ENCODE measurements at places on chromosomes 13 and 19.
A peak's percentile ranks its signal among the peaks of the same experiment; 100 is the strongest.

GRCh38 chr13:94520001-94520400 lies 40.5 kb upstream of the DCT start:
- no peak for DNase-seq

DNA sequence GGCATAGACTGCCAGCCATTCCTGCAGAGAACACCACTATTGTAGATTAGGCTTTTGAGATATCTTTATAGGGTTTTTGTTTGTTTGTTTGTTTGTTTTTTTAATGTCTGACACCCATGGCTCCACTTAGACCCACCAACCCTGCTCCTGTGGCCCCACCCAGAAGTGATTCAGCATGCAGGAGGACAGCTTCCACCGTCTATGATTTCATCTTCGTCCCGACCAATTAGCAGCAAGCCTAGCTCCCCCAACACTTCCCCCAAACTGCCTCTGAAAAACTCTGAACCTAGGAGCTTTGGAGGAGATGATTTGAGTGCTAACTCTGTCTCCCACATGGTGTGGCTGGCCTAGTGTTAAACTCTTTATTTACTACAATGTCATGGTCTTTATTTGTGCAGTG lies 108.3 kb upstream of the RXFP2 start:
- no peak for DNase-seq

- no peak for DNase-seq
These were observed 379.0 kb downstream of the EFNB2 start for GRCh38 chr13:106156468-106156867.

DNA sequence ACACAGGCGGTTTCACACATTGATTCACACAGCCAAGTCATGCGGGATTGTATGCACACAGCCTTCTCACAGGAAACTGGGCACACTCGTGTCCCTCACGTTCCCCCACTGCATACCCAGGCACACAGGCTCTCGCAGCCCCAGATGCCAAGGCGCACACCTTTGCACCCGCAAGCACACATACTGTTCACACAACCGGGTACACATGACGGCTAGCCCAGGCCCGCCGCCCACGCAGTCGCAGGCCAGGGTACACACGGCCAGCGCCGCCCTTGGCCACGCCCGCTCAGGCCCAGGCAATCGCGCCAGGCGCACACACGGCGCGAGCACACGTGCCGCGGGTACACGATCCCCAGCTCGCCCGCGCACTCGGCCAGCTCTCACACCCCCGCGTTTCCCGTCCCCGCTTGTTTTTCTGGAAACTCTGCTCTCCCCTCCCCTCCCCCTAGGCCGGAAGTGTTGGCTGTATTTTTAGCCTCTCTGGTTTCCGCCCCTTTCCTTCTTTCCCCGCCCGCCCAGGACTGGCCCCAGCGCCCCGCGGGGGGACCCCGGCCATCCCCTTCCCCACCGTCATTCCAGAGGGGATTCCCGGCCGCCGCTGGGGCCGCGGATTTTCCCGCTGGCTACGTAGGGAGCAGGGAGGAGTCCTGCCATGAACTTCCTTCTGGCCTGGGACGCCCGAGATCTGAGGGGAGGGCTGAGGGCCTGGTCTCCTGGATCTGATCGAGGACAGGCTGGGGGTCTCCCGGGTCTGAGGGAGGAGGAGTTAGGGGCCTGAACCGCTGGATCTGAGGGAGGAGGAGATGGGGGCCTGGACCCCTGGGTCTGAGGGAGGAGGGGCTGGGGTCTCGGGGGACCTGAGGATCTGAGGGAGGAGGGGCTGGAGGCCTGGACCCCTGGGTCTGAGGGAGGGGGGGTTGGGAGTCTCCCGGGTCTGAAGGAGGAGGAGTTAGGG lies 4.0 kb upstream of the ZFP36 start:
- peak; percentile 72 for DNase-seq

GRCh38 chr13:50167224-50167947 lies 152.1 kb downstream of the KCNRG start:
- no peak for DNase-seq

DNA sequence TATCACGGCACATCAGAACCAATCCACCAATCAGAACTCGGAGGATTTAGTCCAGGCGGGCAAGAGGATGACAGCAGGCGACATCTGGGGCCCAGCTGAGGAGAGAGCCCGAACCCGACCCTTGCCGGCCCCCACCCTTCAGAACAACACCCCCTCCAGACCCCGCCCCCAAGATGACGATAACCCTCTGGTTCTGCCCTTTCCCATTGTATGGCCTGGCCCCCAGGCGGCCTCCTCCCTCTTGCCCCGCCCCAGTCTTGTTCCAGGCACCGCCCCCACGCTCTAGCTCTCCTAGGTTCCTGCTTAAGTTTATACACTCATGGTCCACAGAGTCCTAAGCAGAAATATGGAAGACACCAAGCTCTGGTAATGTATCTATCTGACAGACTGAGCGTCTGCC lies 2.8 kb upstream of the ZNF83 start:
- DNase-seq: no peak

GRCh38 chr19:34432797-34433196 lies 4.6 kb downstream of the UBA2 start:
- no peak for DNase-seq

- no peak for DNase-seq
These were observed 41.9 kb downstream of the NAXD start for GRCh38 chr13:110657196-110657595.

DNA sequence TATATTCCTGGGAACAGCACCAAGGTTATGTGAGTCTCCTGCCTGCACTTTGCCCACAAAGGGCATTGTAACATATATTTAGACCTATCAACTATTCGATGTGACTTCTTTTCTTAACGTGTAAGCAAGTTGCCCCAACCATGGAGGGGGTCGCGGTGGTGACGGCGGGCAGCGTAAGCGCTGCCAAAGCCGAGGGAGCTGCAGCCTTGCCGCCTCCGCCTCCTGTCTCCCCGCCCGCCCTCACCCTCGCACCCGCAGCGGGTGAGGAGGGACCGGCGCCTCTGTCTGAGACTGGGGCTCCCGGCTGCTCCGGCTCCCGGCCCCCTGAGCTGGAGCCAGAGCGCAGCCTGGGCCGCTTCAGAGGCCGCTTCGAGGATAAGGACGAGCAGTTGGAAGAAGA lies 59.0 kb downstream of the ZNF676 start:
- DNase-seq: no peak

GRCh38 chr19:57103573-57104277 lies 16.1 kb upstream of the USP29 start:
- peak; percentile 18 for DNase-seq

GRCh38 chr13:37981932-37982331 lies 112.4 kb upstream of the TRPC4 start:
- no peak for DNase-seq

DNA sequence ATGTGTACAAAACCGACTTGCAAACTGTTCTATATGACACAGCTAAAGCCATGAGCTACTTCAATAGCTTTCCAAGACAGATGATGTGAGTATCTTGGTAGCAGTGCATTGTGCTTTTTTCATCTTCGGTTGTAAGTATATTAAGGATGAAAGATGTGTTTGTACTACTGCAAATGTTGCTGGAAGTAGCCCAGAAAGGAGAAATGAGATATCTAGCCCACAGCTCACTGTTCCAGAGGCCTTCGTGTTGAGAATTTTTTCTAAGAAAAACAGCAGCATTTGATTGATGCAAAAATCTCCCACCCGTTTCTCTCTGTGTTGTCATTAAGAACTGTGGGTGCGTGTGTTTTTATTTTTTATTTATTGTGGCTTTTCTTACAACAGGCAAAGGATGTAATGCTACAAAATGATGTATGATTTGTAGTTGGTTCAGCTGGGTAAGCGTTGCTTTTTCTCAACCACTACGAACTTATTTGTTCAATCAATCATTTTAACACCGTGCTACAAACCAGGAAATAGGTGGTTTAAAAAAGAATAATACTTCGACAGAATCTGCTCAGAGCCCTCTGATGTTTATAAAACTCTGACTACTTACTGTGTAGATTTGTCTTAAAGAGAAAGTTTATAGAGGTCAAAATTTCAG lies 41.6 kb upstream of the RFC3 start:
- DNase-seq: no peak

- no peak for DNase-seq
These were observed 8.8 kb upstream of the SULT2B1 start for GRCh38 chr19:48543121-48543710.

GRCh38 chr19:10747271-10747670 lies 29.4 kb downstream of the DNM2 start:
- no peak for DNase-seq

GRCh38 chr19:1863328-1863637 lies at the start of gene KLF16:
Gene KLF16, minus strand, starts transcription at chr19:1863579. Its CDS starts 82 bp downstream, at chr19:1863497.
- DNase-seq: no peak

- no peak for DNase-seq
These were observed 629 bp downstream of the PEPD start for GRCh38 chr19:33520844-33521479.

GRCh38 chr13:79385694-79386093 lies 20.4 kb downstream of the RBM26 start:
- DNase-seq: no peak

DNA sequence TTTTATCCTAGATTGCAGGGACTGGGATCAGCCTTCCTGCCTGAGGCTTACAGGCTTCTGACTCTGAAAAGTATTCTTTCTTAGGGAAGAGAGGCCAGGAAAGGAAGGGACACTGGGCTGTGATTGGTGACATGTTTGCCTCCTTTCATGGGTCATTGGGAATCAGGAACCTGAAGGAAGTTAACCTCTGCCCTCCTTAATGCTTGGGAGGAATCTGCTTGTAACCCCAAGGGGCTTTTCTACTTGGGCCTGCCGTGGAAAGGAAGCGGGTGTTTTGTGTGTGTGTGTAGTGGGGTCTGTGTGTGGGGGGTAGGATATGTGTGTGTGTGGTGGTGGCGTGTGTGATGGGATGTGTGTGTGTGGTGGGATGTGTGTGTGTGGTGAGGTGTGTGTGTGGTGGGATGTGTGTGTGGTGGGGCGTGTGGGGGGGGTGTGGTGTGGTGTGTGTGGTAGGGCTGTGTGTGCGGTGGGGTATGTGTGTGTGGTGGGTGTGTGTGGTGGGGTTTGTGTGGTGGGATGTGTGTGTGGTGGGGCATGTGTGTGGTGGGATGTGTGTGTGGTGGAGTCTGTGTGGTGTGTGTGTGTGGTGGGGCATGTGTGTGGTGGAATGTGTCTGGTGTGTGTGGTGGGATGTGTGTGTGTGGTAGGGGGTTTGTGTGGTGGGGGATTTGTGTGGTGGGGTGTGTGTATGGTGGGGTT lies 41.3 kb upstream of the NPAS1 start:
- no peak for DNase-seq

GRCh38 chr13:97696921-97697320 lies 256.6 kb upstream of the IPO5 start:
- DNase-seq: no peak

- DNase-seq: no peak
These were observed 6.8 kb downstream of the NAPA start for GRCh38 chr19:47507924-47508553.

DNA sequence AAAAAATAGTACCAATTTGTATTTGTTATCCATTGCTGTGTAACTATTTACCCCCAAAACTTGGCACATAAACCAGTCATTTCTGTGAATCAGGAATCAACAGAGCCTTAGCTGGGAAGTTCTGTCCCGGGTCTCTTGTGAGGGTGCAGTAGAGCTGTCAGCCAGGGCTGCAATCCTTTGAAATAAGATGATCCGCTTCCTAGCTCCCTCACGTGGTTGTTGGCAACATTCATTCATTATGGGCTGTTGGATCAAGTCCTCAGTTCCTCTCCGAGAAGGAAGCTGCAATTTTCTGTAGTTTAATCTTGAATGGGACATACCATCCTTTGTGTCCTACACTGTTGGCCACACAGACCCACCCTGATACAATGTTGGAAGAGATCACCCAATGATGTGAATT lies 277.2 kb downstream of the SUCLA2 start:
- DNase-seq: no peak

GRCh38 chr13:77521194-77521593 lies 14.3 kb upstream of the SCEL start:
- no peak for DNase-seq

GRCh38 chr19:50171752-50172151 lies 8.7 kb upstream of the IZUMO2 start:
- DNase-seq: no peak

GRCh38 chr13:45792827-45793303 lies 58.7 kb downstream of the SIAH3 start:
- no peak for DNase-seq

DNA sequence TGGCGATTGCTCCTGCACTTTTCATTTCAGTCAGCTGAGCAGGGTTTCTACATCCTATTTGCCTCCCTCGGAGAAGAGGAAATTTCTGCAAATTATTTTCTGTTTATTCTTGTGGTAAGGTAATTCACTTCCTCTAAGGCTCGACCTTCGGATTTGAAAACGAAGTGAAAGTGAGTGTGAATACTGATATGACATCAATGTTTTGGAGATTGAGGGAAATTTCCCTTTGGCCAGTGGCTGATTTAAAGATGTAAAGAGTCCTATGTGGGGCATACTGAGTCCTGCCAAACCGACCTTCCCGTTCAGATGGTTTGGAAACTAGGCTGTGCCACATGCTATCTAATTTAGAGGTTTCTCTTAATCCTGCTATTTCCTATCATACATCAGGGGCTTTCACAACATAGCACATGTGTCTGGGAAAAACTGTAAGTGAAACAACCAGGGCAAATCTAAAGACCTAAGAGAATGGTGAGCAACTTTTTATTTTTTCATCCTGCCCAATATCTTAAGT lies 112.3 kb downstream of the POSTN start:
- DNase-seq: no peak

DNA sequence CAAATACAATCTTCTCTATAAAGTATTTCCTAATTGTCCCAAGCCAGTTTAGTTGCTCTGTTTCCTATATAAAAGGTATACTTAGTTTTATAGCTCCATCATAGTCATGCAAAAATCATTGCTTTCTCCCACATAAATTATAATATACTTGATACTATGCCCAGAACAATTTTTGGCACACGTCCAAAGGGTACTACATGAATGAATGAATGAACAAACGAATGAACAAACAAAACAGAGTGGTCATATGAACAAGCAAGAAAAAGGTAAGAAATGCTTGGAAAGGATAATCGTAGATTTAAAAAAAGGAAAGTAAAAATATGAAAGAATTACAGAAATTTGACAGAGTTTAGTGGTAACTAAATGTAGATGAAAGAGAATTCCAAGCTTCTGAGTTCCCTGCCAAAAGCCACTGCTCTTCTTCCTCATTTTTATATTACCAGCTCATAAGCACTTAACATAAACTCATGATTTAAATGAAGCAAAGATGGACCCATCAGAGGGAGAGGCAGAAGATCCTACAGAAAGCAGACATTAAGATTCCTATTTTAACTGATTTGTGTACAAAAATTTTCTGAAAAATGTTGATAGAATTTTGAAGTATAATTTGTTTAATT lies 123.2 kb downstream of the ENOX1 start:
- no peak for DNase-seq

DNA sequence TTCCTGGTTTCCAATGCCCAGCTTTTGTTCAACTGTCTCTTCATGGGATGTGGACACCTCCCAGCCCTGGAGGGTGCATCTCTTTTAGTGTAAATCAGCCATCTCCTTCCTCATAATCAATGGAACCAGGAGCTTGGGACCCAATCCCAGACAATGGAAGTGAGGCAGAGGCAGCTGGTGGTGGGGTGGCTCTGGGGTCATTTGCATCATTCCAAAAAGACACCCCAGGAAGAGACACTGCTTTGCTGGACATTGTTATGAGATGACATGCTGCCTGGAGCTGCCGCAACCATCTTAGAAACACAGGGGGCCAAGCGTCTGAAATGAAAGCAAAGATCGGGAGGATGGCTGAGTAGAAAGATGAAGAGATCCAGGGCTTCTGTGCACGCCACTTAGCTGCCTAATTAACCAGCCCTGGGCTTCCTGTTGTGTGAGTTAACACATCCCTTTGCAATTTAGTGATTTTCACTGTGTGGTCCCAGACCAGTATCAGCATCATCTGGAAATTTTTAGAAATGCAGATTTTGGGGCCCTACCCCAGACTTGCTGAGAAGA lies 36.1 kb downstream of the IRS2 start:
- DNase-seq: no peak

GRCh38 chr19:7879111-7879807 lies 5.1 kb upstream of the PRR36 start:
- no peak for DNase-seq

All from stimulated activated CD4-positive, alpha-beta T cell treated with anti-CD3 and anti-CD28 coated beads, Interleukin-1b, Interleukin-23, amount 100 ng/mL, for 1 hour (primary cell).